ENCODE measurements at places on chromosomes 13 and 19.

DNA sequence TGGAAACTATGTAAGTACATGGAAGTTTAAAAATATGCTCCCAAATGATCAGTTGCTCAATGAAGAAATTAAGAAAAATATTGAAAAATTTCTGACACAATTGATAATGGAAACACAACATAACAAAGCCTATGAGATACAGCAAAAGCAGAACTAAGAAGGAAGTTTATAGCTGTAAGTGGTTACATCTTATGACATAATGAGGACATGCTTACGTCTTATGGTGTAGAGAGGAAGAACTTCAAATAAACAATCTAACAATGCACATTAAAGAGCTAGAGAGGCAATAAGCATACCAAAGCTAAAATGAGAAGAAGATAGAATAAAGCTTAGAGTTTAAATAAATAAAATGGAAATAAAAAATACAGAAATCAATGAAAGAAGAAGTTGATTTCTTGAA lies 50.0 kb upstream of the CEACAM21 start:
- no peak for DNase-seq

- no peak for DNase-seq
Measured at GRCh38 chr13:100530671-100531213, 57.8 kb downstream of the GGACT start.

- DNase-seq, result no peak
Measured at GRCh38 chr19:37790244-37790925, 11.0 kb upstream of the ZNF573 start.

DNA sequence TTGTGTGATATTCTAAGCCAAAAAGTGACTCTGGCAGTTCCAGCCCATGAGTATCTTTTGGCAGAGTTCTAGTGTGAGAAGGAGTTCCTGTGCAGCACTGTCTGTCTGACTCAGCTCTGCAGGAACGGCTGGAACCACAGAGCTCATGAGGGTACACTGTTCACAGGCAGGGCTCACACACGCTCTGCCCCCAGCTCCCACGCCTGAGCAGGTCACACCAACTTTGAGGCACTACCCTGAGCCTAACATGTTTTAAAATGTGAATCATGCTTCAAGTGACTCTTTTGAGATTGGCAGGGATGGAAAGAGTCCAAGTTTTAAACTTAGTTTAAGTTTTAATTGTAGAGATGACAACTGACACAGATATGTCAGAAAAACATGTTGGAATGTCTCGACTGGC lies 1203.3 kb downstream of the UQCRFS1 start:
- DNase-seq, result no peak
